ENCODE measurements at places on chromosomes 11 and 22. TPM values are rescaled to one million over a fixed set of nuclear protein-coding genes. Genes with fewer than 3 reads are reported as not detected.
A peak's percentile ranks its signal among the peaks of the same experiment; 100 is the strongest.

The ELMOD1 gene
- total RNA-seq = 1.8 TPM

The RDX gene
- total RNA-seq = 152 TPM

The OR51B2 gene
- not detected for total RNA-seq

The GAS2 gene
- 2.6 TPM for total RNA-seq

The LRP4 gene
- total RNA-seq = 6.6 TPM

The INS gene
- total RNA-seq = not detected

The ART1 gene
- 1.0 TPM for total RNA-seq

The TEX54 gene
- total RNA-seq = not detected

The SERPING1 gene
- 471 TPM for total RNA-seq

The MMP7 gene
- 7.1 TPM for total RNA-seq

The OR51B5 gene
- not detected for total RNA-seq

The CLMP gene
- 15.1 TPM for total RNA-seq

The ADAMTS8 gene
- total RNA-seq = 23.0 TPM

DNA sequence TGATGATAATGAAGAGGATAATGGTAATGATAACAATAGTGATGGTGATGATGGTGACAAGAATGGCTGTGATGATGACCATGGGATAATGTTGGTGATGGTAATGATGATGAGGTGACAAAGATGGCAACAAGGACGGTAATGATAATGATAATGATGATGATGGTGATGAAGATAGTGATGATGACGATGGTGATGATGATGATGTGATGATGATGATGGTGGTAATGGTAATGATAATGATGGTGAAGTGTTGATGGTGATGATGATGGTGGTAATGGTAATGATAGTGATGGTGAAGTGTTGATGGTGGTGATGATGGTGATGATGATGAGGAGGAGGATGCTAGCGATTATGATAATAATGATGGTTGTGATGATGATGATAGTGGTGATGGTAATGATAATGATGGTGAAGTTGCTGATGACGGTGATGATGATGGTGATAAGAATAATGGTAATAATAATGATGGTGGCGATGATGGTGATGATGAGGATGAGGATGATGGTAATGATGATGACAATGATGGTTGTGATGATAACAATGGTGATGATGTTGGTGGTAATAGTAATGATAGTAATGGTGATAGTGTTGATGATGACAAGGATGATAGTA, 54.7 kb upstream of the OPCML start:
- DNase-seq = no peak

- no peak for DNase-seq
These were observed 5.5 kb downstream of the H19 start for GRCh38 chr11:1992111-1992510.

DNA sequence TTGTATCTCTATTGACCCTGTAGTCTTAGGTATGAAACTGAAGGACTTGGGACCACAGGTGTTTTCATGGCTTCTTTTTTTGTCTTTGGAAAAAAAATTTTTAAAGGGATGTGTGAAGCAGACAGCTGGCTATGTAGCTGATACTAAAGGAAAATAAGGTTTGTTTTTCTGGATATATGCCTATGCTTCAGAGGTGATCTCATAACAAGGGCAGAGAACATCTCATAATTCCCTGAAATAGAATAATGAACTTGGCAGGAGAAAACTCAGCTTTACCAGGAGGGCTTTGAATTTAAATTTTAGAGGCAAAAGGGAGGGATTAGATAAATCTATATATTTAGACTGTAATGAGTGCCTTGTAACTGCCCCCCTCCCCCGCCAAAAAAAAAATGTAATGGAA, 714.9 kb downstream of the OPCML start:
- no peak for DNase-seq

GRCh38 chr11:66543263-66544107, 2.4 kb downstream of the ZDHHC24 start:
- peak; percentile 66 for DNase-seq

- no peak for DNase-seq
These were observed 7.8 kb upstream of the LRRC32 start for GRCh38 chr11:76678321-76678720.

- DNase-seq = peak; percentile 68
These were observed at the start of gene PKNOX2 for GRCh38 chr11:125164422-125165110. TSS of gene PKNOX2 (plus strand) at chr11:125164751. CDS start at chr11:125351306, 186,555 bp downstream.

DNA sequence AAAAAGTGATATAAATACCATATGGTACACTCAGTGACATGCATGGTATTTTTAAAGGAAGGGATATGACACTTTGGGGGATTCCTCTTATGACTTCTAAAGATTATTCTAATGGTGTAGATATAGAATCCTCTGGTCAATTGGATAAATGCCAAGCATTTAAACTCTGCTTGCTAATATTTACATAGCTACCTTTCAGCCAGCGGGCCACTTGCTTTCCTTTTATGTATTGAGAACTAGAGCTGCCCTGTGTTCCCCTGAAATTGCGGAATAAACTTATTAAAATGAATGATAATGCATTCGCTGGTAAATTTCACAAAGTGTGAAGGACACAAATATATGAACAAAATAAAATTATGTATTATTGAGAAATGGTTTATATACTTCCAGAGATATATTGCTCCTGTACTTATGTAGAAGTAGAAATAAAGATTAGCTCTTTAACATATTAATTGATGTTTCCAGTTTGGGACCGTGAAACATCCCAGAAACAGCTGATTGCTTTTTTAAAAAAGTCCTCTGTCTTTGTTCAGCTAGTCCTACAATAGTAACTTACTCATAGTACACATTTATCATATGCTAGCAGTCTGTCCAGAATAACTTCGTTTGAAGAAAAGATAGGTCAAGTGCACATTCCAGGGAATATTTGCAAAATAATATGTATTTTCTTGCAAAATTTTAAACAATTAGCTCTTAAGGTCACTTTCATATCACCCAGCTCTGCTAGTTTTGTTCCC, 40.1 kb upstream of the CARD18 start:
- DNase-seq = no peak

DNA sequence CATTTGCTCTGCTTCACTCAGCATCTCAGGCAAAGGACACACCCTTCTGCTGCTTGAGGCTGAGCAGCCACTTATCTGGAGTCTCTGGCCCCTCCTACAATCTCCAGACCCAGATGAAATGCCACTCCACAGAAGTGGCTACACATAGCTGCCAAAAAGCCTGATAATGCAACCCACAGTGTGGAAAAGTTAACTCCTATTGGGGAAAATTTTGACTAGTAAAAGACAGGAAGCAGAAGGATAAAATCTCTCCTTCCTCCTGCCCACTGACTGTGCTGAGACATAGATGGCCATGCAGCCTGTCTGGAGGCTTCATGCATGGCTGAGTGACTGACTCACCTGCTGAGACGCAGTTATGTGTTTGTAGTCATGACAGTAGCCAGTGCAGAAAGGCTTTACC, 92.3 kb upstream of the TEAD1 start:
- DNase-seq = peak; percentile 63

GRCh38 chr11:59263225-59263894, 50.6 kb upstream of the MPEG1 start:
- DNase-seq = no peak

- no peak for DNase-seq
These were observed 80.9 kb downstream of the INSC start for GRCh38 chr11:15195454-15196200.

DNA sequence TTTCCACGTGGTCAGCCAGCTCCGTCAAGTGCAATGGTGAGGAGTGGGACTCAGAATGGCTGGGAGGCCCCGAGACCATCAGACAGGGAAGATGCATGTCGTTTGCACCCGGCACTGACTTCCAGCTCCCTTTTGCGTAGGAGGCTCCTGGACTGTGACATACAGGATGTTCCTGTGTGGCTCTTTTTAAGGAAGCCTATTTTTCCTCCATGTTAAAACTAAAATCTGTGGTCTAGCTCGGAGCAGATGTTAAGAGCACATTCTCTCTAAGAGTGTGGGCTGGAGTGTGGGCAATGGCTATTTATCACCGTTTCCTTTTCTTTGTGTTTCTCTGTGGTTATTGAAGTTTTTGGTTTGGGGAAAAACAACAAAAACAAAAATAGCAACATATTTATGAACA, 40.9 kb upstream of the AMPD3 start:
- DNase-seq = no peak

DNA sequence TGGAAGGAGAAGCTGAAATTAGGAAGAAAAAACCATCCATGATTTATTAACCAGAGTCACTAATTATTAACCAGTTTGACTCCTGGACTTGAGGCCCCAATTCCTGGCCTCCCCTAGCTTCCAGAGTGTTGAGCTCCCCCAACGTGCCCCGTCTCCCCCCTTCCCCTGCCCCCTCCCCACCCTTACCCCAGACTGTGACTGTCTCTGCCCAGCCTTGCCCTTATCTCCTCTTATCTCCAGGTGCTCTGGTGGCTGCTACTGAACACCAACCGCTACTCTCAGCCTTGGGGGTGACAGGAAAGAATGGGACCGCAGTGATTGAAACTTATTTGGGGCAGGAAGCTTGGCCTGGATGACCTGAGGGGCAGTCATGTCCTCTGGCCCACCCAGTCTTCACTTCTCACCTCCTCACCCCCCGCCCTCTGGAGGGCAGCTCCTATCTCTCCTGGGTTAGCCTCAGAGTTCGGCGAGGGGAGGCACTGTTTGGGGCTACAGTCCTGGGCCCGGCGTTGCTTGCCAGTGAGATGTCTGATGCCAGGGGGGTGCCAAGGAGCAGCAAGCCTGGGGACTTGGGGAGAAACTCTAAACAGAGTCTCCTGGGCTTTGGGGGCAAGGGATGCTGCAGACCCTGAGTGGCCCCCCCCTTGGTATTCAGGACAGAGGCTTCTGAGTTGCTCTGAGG, 15.5 kb downstream of the NECTIN1 start:
- no peak for DNase-seq

DNA sequence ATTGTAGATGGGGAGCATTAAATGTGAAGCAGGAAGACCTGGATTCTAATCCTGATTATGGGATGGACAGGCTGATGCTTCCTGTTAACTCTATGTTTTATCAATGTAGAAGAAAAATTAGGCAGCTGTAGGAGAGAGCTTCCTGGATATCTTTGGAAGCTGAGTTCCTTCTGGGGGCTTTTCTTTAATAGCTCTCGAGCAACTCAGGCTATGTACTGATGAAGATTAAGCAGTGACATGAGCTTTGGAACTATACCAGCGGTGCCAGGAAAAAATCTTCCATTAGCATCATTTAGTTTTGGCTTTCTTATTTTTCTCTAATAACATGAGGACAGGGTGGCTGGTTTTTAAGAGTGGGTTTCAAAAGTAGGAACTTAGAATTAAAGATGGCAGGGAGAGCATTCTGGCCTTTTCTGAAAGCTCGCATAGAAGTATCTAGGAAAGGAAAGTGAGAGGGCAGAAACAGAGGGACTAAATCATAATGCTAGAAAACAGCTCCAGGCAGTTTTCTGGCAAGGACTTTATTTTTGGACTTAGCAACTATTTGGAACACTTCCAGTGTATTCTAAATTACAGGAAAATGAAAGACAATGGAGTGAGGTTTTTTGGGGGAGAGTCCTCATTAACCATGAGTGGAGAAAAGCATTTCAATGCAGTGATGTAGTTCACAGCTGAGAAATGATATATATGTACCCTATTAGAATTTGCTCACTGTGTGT, 69.2 kb upstream of the RRM1 start:
- no peak for DNase-seq

DNA sequence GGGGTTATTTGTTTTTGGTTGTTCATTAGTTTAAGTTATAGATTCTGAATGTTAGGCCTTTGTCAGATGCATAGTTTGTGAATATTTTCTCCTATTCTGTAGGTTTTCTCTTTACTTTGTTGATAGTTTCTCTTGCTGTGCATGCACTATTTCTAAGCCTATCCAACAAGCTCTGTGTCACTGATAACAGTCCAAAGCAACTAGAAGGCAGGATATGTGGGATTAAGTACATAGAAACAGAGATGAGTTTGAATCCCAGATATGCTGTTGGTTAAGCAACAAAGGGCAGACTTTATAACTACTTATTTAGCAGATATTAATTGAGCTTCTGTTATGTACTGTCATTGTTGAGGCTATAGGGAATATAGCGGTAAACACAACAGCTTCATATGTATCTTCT, 390.4 kb downstream of the INSC start:
- no peak for DNase-seq

GRCh38 chr22:27756212-27756660, 45.3 kb downstream of the MN1 start:
- DNase-seq = peak; percentile 27

- DNase-seq = no peak
These were observed at the start of gene TYR for GRCh38 chr11:89177691-89178231. TSS of gene TYR (plus strand) at chr11:89177875. CDS start at chr11:89177954, 79 bp downstream.

DNA sequence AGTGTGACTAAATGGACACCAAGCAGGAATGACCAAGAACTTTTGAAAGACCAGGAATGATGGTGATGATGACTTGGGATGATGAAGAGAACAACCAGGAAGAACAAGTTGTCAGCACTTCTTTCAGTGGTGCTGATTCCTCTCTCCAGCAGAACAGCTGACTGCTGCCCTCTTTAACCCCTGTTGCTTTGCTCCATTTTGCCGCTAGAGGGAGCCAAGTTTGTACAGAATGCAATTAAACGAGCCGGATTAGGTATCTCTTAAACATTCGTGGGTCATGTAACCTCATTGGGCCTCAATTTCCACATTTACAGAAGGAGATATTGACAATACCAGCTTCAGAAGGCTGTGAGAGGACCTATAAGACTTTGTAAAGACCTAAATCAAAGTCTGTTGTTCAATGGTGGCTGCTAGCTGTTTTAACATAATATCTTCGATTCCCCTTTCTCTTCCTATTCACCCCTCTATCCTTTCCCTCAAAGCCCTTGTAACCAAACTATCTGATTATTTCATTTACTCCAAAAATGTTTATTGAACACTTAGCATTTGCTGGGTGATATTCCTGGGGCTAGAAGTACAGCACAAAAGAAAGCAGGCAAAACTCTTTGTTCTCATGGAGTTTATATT, 1.9 kb downstream of the OR4S1 start:
- DNase-seq = no peak

DNA sequence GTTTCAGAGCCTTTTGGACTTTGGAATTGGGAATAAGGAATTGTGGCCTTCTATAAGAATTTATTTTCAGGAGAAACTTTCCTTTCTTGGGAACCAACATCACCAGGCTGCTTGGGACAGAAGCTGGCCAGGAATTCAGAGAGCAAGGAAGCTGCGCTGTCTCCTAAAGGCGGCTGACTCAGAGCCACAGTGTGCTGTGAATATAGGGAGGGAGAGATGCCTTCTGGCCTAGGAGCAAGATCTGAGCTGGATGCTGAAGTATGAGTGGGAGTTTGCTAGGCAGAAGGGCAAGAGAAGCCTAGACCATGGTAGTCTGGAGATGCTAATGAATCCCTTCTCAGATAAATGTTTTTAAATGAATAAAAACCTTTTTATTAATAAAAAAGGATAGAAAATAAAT, 213.7 kb upstream of the TBCEL start:
- no peak for DNase-seq

GRCh38 chr11:92751594-92751993, 217.9 kb upstream of the MTNR1B start:
- no peak for DNase-seq

GRCh38 chr11:32426192-32426591, 9.1 kb downstream of the WT1 start:
- DNase-seq = no peak

DNA sequence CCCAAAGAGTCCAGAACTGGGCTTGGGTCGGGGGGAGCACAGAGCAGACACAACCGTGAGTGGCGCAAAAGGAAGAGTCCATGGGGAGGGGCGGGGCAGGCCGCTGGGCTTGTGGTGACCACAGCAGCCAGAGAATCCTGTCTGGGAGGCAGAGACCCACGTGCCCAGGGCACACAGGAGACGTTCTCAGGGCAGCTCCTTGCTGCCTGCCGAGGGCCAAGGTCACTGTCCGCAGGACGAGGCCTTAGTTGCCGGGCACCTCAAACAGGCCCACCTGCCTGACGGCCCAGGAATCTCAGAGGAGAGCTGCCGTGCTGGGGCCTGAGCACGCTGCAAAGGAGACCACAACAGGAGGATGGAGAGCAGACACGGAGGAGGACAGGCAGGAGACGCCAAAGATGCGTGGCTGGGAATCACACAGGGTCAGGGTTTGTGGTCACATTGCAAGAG, 87.8 kb downstream of the MYEOV start:
- DNase-seq = no peak
